AG09319 (cell line): ENCODE measurements at places on chromosomes 4 and X.

- DNase-seq: no peak
Observed at GRCh38 chr4:71217688-71218087, 121.1 kb upstream of the SLC4A4 start.

GRCh38 chr4:155617296-155617695 is 49.4 kb upstream of the GUCY1A1 start:
- DNase-seq: no peak

- DNase-seq: no peak
Observed at GRCh38 chr4:76108467-76109181, 34.1 kb downstream of the ART3 start.

DNA sequence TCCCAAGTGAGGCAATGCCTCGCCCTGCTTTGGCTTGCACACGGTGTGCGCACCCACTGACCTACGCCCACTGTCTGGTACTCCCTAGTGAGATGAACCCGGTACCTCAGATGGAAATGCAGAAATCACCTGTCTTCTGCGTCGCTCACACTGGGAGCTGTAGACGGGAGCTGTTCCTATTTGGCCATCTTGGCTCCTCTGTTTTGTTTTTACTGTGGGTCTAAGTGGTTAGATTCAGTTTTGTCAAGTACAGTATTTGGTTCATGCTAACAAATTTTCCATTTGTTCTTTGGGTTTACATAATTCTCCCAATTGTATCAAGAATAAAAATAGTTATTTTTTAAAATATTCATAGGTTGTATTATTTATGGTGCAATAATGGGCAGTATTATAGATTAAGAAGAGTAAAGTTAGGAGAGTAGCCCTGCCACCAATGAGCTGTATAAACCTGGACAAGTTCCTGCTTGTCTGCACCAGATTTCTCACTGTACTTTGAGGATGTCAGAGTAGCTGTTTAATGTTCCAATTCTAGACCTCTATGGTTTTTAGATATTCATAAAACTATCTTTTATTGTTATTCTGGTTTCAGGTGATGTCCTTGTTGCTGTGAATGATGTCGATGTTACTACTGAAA is 23.4 kb downstream of the INTU start:
- DNase-seq: no peak

- DNase-seq: no peak
Observed at GRCh38 chr4:39609454-39609931, 29.2 kb downstream of the SMIM14 start.

- DNase-seq: no peak
Observed at GRCh38 chrX:40945361-40945713, 139.9 kb upstream of the USP9X start.

GRCh38 chrX:54807524-54808108 is at the start of gene MAGED2:
Gene MAGED2, plus strand, starts transcription at chrX:54807745. Its CDS starts 1,587 bp downstream, at chrX:54809332.
- no peak for DNase-seq

- no peak for DNase-seq
Observed at GRCh38 chrX:100445593-100445992, 35.5 kb upstream of the PCDH19 start.
